ENCODE measurements at places on chromosomes 12 and 14.

GRCh38 chr12:102964872-102965271 lies 7.4 kb downstream of the ASCL1 start:
- no peak for DNase-seq

GRCh38 chr14:30252151-30252550 lies 306.8 kb upstream of the G2E3 start:
- no peak for DNase-seq

- DNase-seq: no peak
Measured at GRCh38 chr12:57628280-57629191, 4.5 kb downstream of the B4GALNT1 start.

GRCh38 chr14:91654836-91655235 lies 77.0 kb downstream of the CATSPERB start:
- DNase-seq: no peak

- no peak for DNase-seq
Measured at GRCh38 chr14:39784461-39784860, 352.2 kb upstream of the FBXO33 start.

GRCh38 chr12:24944601-24944975 lies 4.3 kb downstream of the BCAT1 start:
- no peak for DNase-seq

DNA sequence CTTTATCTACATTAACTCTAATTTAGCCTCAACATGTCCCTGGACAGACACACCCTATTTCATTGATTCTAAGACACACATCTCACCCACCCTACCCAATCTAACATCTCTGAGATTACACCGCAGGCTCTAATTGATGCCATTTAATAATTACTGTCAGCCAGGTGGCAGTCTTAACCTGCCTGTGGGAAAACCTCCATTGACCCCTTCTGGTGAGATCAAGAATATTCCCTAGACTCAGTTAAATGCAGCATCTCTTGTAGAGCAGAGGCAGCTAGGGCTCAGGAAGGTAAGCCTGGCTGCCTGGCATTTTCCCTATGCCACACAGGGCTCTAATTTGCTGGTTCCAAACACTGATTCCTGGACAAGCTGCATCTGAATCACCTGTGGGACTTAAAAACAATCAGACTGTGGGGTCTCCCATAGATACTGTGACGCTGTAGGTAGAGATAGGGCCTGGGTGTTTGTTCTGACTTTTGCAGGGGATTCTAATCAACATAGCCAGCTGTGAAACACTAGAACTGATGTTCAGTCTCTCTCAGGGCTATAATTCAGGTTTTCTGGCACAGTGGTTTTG lies 14.3 kb downstream of the MCRS1 start:
- DNase-seq: no peak

DNA sequence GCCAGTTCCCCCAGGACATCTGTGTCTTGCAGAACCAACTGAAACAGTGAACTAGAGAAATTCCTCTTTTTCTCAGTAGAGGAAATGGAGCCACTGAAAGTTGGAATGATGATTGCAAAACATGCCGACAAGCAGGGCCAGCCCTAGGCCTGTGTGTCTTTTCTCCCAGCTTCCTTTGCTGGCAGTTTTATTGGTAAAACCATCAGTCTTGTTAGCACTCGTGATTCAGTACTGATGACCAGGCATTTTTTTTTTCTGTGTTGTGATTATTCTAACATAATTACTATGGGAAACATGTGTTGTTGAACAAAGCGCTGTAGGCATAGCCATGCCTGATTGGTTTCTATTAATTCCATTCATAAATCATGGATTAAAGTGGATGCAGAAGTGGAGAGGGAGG lies 620.7 kb downstream of the AACS start:
- no peak for DNase-seq

- no peak for DNase-seq
Measured at GRCh38 chr12:75836533-75836932, 195.0 kb downstream of the PHLDA1 start.

DNA sequence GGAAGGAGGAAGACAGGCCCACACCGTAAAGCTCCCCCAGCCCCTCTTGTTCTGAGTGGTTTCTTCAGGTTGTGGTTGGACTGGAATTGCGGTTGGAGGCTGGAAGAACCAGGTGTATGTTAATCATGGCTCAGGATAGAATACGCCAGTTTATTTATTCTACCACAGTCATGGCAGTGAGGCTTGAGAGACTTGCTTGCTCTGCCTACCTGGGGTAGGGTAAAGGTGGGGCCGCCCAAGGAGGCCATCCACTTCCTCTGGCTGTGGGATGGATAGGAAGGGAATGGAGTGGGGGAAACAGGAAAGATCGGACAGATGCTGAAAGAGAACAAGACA lies 8.1 kb downstream of the SHMT2 start:
- DNase-seq: no peak

DNA sequence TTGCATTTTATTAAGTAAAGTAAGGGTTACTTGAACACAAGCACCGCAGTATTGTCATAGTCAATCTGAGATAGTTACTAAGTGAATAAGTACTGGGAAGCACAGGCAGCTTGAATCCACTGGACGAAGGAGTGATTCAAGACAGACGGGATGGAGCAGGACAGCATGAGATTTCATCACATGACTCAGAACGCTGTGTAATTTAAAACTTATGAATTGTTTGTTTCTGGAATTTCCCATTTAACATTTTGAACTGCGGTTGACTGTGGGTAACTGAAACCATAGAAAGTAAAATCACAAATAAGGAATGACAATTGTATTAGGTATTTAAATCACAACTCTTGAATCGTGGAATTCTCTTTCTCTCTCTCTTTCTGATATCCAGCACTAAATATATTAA lies 1630.4 kb upstream of the SEL1L start:
- no peak for DNase-seq

- no peak for DNase-seq
Measured at GRCh38 chr14:37870170-37870569, 274.7 kb downstream of the TTC6 start.

- no peak for DNase-seq
Measured at GRCh38 chr12:57431654-57432188, 878 bp upstream of the R3HDM2 start.

DNA sequence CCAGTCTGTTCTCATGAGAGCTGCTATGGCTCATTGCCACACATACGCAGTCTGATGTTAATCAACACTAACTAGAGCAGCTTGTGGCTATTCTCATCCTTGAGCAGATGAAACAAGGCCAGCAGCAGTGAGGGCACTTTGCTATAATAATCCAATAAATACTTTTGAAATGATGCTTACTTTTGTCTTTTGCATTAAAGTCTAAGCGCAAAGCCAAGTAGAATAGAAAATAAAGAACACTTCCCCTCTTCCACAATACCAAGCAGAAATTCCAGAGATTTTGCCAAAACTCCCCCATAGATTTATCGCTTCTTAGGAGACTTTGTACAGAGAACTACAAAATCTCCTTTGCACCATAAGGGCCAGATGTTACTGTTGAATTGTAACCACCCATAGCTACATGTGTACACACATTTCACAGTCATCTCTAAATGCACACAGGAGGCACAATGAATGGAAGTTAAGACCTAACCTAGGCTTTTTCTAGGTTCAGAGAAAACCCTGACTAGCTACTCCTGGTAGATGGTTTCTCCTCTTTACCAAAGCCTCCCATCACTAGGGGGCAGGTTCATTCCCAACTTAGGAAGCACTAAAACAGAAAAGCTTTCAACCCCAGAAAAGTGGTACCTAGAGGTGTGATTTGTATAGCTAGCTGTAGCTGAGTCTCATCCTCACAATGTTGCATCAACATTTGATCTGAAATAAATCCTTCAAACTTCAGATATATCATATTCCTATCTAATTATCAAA lies 119.3 kb downstream of the HMGA2 start:
- no peak for DNase-seq

DNA sequence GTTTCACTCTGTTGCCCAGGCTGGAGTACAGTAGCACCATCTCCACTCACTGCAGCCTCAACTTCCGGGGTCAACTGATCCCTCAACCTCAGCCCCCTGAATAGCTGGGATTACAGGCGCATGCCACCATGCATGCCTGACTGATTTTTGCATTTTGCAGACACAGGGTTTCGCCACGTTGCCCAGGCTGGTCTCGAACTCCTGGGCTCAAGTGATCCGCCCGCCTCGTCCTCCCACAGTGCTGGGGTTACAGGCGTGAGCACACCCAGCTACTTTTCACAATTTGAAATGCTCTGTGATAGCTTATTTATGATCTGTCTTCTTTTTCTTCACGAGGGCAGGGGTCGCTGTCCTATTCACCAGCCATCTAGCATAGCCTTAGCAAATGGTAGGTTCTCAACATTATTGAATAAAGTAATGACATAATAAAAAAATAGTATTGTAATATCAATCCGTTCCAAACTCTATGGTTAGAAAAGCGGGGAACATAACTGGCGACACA lies 477 bp upstream of the DDX47 start:
- no peak for DNase-seq

GRCh38 chr14:88426271-88426670 lies 40.8 kb downstream of the SPATA7 start:
- DNase-seq: no peak

DNA sequence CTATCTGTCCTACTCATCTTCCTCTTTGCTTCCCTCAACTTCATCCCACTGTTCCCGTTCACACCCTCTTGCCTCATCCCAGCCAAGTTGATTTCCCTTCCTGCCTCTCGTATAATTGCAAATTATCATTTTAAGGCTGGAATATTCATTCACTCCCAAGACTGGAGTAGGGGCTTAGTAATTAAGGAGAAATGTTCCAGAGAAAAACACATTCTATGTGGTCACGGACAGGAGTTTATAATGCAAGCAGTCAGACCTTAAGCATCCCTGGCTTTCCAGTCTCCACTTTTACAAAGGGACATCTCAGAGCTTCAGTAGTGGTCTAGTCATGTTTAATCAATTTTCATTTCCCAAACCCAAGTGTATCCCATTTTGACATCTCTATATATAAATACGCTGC lies 54.9 kb downstream of the TMEM132D start:
- no peak for DNase-seq

GRCh38 chr14:54909817-54910558 lies 7.4 kb upstream of the GCH1 start:
- no peak for DNase-seq

DNA sequence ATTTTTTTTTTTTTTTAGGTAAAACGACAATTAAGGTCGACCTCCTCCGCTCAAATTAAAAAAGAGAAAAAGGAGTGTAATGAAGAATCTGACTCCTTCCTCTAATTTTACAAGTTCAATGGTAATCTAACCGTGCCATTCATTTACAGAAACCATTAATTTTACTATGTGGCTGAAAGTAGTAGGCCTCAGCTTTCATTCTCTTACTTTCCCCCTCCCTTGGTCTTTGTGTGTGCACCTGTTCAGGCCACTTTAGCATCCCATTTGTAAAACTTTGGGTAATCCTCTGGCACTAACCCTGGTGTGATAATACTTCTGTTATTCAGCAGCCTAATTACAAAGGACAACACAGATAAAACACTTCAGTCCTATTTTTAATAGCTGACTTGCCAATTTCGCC lies 128.1 kb downstream of the ASCL1 start:
- DNase-seq: no peak

- no peak for DNase-seq
Measured at GRCh38 chr14:21536418-21537089, 10.4 kb upstream of the SALL2 start.

GRCh38 chr14:55303125-55303499 lies 31.9 kb downstream of the FBXO34 start:
- no peak for DNase-seq

DNA sequence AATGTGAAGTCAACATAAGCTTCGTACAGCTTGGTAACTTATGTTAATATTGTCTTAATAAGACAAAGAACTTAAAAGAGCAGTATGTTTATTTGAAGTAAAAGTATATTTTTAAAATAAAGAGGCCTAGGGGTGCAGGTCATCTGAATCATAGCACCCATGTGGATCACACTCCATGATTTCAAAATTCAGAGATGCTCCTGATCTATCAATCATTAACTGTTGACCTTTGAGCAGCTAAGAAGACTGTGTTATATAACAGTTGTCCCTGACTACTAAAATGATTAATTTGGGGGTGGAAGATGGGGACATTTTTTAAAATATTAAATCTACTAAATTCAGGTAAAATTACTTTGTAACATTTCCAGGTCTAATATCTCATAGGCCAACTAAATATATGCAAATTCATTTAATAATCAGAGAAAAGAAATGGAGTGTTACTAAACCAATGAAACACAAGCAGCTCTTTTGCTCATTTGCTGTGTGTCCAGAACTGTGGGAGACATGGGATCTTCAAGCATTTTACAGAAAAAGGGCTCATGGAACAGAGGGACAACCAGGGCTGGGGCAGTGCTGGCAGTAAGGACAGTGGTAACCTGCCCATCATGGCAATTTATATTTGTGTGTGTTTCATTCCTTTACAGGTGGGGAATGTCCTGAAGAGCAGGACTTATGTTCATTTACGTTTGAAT lies 120.7 kb upstream of the PCED1B start:
- DNase-seq: no peak

- DNase-seq: no peak
Measured at GRCh38 chr14:58865514-58866281, 227.9 kb downstream of the DACT1 start.

DNA sequence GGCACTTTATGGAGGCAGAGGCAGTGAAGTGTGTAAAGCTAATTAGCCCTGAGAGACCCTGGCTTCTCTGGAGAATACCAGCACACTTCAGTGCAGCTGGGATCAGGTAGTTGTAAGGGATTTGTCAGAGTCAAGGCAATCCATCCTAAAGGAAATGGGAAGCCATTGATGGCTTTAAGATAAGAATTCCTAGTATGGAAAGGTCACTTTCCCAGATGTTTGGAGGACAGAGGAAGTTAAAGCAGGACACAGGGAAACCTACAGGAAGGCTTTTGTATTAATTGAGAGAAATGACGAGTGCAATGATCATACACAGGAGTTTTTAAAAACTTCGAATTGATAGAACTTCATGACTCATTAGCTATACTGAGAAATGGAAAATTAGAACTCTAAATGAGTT lies 254.4 kb downstream of the SLC16A7 start:
- no peak for DNase-seq

GRCh38 chr12:114685869-114686268 lies 1.9 kb upstream of the TBX3 start:
- DNase-seq: no peak

DNA sequence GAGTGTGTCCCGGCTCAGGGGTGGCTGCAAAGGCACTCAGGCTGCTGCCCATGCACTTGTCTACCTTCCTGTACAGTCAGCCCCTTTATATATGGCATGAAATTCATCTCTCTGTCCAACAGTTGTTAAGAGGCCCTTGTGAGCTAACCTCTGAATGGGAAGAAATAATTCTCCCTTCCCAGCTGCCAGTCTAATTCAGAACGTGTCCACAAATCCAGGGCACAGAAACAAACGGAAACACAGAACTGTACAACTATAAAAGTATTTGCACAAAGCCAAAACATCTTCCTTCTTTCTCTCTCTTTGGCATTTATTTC lies 849 bp downstream of the KRT5 start:
- no peak for DNase-seq

GRCh38 chr14:61337893-61338292 lies 16.5 kb downstream of the PRKCH start:
- DNase-seq: no peak

GRCh38 chr12:6735448-6736191 lies 11.8 kb downstream of the COPS7A start:
- DNase-seq: no peak
